ENCODE measurements at places on chromosomes 1 and 21.

- DNase-seq: no peak
Observed at GRCh38 chr1:201828217-201828819, 639 bp upstream of the IPO9 start.

GRCh38 chr1:65478379-65479026 lies 58.0 kb downstream of the LEPR start:
- peak; percentile 15 for DNase-seq

DNA sequence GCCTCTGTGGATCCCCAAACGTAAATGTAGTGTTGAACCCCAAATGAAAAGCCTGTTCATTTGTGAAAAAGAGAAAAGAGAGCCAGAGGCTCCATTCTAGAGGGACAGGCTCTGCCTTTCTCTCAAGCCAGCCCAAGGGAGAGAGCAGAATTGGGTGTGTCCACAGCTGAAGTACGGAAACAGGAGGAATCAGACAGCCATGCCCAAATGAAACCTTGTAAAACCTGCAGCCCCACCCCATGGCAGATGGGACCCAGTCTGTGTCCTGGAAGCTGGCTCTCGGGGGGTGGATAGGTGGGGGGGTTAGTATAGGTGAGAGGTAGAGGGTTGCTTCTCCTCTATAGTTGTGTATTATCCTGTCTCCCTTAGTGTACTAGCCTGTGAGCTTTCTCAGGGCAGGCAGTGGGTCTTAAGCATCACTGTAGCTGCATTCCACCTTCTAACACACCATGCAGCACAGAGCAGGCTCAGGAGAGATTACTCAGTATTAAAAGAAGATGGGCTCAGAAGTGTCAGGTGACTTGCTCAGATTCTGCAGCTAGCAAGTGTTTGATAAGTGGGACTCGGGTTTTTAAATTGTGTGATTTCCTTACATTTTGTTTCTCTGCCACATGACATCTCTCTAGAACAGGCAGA lies 67.4 kb upstream of the SIPA1L2 start:
- no peak for DNase-seq

GRCh38 chr1:14739082-14739832 lies 140.8 kb downstream of the KAZN start:
- no peak for DNase-seq

DNA sequence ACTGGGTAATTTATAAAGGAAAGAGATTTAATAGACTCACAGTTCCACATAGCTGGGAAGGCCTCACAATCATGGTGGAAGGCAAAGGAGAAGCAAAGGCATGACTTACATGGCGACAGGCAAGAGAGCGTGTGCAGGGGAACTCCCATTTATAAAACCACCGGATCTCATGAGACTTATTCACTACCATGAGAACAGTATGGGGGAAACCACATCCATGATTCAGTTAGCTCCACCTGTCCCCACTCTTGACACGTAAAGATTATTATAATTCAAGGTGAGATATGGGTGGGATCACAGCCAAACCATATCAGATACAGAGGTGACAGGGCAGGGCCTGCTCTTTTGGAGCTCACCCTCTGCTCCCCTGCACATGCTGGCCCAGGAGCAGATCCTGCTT lies 31.4 kb upstream of the TMEM61 start:
- peak; percentile 12 for DNase-seq

DNA sequence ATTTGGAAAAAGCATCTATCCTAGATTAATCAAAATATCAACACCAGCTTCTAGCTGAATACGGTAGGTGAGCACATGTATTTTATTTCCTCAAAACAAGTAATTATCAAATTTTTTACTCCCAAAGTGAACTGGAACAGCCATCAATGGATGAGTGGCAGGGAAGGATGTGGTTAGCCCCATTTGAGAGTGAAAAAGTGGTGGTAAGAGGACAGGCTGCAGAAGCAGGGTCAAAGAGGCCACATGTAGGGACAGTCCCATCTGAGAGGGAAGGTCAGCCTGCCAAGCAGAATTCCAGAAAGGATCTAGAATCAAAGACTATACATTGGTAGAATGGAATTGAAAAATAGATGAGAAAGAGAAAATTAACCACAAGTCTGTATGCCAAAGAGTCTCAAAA lies 163.8 kb downstream of the SMYD3 start:
- DNase-seq: no peak

DNA sequence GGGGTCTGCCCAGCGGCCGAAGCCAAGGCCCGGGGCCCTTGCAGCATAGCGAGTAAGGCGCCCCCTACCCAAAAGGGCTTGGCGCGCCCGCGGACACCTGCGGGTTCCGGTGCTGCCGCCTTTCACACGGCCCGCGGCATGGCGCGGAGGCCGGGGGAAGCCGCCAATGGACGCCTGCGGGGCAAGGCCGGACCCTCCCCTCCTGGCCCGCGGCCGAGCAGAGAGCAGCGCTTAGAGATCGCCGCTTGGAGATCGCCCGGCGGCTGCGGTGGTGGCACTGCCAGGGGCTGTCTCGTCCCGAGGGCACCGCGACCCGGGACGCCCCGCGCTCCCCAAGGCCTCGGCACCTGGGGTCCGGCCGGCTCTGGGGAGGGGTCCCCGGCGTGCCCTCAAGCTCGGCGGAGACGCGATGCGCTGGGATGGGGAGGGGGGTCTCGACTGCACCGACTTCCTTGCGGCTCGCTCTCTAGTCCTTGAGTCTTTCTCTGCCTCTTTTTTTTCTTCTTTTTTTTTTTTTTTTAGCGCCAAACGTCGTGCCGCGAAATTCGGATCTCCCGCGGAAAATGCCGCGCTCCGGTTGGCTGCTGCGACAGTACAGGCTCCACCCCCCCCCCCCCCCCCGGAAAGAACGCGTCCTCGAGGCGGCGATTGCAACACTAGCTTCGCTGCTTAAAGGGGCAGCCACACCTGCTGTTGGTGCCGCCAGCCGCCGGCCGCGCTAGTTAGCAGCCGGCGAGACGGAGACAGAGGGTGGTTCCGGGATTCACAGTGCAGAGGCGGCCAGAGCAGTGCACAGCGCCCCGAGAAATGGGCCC lies at the start of gene E2F2:
TSS of gene E2F2 (minus strand) at position 487 of the 815 bp plus-strand sequence. CDS start at position 47, 440 bp downstream.
- DNase-seq: peak; percentile 86

DNA sequence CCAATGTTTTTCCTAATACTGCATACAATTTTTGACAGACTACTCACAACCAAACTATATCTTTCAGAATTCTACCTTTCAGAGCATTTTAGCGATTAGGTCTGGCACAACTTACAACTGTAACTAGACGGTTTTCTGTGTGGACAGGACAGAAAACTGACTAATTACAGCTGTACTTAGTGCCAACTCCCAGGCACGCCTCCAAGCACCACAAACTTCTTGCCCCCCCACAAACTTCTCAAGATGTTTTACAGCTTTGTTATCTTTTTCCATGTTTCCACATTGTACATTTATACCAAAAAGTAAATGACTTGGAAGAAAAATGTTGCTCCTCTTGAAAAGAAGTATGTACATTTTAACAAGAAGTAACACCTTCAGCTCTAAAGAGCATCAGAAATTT lies 13.8 kb downstream of the LYST start:
- no peak for DNase-seq

DNA sequence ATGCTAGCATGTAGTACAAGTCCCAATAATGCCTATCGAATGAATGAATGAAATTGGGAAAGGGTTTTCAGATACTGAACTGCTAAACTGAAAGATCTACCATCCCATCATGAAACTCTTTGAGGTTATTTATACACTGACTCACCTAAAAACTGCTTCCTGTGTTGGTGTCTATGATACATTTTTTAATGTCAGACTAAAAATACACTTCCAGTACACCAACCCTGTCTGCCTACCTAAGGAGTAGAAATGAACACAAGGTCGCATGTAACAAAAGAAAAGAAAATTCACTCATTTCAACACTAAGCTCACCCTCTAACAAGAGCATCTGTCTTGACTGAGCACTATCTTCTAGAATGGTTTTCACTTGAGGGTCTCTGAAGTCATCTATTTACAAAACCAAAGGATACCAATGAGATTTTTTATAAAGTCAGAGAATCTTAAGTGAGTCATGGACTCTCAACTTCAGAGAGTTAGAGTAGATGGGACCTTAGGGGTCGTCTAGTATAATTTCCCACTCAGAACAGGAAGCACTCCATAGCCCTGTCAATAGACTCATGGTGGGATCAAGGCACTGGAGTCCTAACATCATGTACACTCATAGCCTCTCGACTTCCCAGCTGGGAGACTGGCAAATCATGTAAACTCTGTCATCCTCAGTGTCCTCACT lies 53.4 kb downstream of the WLS start:
- peak; percentile 1 for DNase-seq

- DNase-seq: no peak
Observed at GRCh38 chr21:38908537-38908936, 102.8 kb downstream of the ETS2 start.

GRCh38 chr1:53276153-53276901 lies 38.0 kb upstream of the MAGOH start:
- no peak for DNase-seq

DNA sequence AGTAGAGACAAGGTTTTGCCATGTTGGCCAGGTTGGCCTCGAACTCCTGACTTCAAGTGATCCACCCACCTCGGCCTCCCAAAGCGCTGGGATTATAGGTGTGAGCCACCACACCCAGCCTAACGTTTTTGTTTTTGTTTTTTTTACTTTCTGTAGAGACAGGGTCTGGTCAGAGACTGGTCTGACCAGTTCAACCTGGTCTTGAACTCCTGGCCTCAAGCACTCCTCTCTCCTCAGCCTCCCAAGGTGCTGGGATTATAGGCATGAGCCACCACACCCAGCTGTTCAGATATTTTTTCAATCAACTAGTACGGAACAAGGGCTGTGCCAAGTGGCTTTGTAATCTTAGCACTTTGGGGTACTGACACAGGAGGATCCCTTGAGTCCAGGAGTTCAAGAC lies 209.5 kb downstream of the RERE start:
- DNase-seq: no peak

- DNase-seq: no peak
Observed at GRCh38 chr1:78291418-78291817, 199.4 kb upstream of the PTGFR start.

- peak; percentile 38 for DNase-seq
Observed at GRCh38 chr21:37532868-37533780, 166.6 kb downstream of the DYRK1A start.

DNA sequence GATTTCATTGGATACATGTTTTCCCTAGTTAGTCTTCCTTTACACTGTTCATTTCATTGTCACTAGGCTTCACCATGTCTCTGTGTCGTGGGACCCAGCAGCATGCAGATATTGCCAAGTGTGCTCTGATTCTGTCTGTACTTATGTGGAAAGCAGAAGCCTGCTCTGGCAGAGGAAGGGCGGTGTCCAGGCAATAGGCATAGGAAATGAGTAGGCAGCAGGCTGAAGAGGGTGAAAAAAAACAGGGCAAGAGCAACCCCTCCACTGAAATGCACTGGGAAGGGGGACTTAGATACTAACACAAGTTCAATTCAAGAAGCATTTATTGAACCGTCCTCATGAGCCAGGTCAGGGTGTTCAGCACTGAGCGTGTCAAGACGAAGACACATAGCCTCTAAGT lies 85.2 kb upstream of the VAV3 start:
- no peak for DNase-seq
